ENCODE measurements at places on chromosomes 16 and 17.

GRCh38 chr16:50547340-50548124, 664 bp upstream of the NKD1 start:
- DNase-seq = no peak

GRCh38 chr16:76681296-76681695, 404.1 kb downstream of the CNTNAP4 start:
- no peak for DNase-seq

GRCh38 chr17:10741416-10742135, 11.8 kb upstream of the TMEM220 start:
- no peak for DNase-seq

DNA sequence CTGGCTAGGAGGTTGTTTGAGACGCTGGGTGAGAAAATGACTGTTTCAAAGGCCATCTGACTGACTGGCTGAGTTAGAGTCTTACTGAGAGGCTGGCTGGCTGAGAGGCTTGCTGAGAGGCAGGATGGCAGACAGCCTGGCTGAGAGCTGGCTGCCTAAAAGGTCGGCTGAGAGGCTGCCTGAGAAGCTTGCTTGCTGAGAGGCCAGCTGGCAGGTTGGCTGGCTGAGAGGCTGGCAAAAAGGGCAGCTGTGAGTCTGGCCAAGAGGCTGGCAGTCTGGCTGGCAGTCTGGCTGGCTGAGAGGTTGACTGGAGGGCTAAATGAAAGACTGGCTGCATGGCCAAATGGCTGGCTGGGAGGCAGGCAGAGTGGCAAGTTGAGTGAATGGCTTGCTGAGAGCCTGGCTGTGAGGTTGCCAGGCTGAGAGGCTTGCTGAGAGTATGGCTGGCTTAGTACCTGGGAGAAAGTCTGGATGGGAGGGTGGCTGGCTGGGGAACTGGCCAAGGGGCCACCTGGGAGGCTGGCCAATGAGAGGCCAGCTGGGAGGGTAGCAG, 35.3 kb upstream of the ACSM2B start:
- no peak for DNase-seq

GRCh38 chr17:46943501-46944393, 20.8 kb downstream of the GOSR2 start:
- peak; percentile 60 for DNase-seq

DNA sequence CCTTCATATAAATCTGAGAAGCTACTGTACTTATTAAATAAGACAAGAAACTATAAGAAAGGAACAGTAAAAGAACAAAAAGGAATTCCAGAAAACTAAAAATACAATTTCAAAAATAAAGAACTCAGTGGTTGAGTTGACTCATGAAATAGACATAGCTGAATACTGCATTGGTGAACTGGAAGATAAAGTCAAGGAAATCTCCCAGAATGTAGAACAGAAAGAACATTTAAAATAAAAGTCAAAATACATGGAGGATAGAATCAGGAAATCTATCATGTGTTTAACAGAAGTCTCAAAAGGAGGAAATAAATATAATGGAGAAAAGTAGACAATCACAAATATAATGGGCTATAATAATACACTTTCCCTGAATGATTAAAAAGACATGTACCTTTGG, 136.4 kb upstream of the PMFBP1 start:
- no peak for DNase-seq

GRCh38 chr17:77634710-77635109, 323.8 kb upstream of the TNRC6C start:
- DNase-seq = no peak

- no peak for DNase-seq
These were observed 16.5 kb downstream of the GLP2R start for GRCh38 chr17:9842057-9842758.

DNA sequence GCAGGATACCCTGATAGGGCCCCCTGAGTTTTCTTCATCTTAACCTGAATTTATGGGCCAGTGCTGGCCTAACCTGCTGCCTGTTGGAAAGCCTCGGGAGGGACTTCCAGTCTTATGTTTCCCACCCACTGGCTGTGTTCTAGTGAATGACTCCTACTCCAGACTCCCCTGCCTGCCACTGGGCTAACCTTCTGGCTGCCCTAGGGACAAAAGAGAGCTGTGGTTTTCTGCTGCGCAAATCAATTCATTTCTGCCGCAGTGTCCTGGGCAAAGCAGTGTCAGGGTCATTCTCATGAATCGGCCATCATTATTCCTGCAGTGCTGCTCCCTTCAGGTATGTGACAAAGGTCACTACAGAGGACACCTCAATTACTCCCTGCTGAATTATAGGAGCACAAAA, 386.2 kb downstream of the UTP18 start:
- no peak for DNase-seq

- no peak for DNase-seq
These were observed 21.9 kb downstream of the PARN start for GRCh38 chr16:14608111-14608566.

- DNase-seq = peak; percentile 36
These were observed 103.8 kb downstream of the RAB11FIP4 start for GRCh38 chr17:31495022-31495885.

DNA sequence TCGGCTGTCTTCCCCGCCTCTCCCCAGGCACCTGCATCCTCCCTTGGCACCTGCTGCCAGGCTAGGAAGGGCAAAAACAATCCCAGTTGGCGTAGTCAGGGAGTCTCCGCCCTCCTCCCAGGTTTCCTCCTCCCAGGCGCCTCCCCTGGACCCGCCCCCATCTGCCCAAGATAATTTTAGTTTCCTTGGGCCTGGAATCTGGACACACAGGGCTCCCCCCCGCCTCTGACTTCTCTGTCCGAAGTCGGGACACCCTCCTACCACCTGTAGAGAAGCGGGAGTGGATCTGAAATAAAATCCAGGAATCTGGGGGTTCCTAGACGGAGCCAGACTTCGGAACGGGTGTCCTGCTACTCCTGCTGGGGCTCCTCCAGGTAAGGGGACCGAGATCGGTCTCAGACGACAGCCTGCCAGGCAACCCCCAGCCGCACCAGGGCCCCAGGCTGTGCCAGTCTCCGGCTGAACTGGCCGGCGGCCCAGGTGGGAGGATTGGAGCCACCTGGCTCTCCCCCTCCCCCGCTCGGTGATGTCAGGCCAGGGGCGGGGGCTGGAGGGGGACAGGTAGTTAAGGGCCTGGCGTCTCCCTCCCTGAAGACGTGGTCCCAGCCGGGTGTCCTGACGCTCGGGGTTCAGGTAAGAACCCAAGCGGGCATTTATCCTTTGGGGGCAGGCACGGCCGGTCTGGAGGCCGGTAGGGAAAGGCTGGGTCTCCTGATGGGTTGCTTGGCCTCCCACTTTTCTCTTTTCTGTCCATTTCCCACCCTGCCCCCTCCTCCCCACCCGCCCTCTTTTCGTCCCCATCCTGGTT, at the start of gene GRB7:
Gene GRB7, plus strand, starts transcription at position 179 of the 808 bp plus-strand sequence. CDS start 4,364 bp downstream, outside the sequence.
- DNase-seq = no peak

DNA sequence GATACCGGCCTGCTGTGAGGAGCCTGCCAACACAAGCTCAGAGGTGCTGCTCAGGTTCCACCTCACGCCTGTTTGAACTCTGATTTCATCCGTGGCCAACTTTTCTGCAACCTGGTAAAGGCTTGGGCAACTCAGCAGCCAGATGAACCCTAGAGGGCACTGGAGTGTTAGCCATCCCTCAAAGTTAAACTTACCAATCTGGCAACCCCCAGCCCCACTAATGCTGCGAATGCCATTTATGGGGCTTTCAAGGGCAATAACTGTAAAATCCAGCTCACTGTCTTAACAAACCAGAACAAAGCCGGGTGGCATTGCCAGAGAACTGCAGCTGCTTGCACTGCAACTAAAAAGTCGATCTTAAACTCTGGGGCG, 105.5 kb downstream of the AXIN2 start:
- DNase-seq = peak; percentile 56

GRCh38 chr17:38898812-38899348, 26.5 kb upstream of the LASP1NB start:
- no peak for DNase-seq

DNA sequence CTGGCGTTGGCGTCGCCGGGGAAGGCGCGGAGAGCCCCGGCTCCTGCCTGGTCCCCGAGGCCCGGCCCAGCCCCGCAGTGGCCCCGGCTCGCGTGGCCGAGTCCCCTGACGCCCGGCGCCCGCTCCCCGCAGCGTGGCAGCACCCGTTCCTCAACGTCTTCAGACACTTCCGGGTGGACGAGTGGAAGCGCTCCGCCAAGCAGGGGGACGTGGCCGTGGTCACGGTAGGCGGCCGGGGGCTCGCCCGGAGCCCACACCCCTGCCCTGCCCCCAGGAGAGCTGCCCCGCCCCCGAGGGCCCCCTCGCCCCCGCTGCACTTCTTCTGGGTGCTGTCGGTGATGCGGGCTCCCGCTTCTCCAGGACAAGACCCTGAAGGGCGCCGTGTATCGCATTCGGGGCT, 466 bp downstream of the WDR90 start:
- no peak for DNase-seq

- DNase-seq = no peak
These were observed 10.4 kb downstream of the CEP131 start for GRCh38 chr17:81212365-81212764.

DNA sequence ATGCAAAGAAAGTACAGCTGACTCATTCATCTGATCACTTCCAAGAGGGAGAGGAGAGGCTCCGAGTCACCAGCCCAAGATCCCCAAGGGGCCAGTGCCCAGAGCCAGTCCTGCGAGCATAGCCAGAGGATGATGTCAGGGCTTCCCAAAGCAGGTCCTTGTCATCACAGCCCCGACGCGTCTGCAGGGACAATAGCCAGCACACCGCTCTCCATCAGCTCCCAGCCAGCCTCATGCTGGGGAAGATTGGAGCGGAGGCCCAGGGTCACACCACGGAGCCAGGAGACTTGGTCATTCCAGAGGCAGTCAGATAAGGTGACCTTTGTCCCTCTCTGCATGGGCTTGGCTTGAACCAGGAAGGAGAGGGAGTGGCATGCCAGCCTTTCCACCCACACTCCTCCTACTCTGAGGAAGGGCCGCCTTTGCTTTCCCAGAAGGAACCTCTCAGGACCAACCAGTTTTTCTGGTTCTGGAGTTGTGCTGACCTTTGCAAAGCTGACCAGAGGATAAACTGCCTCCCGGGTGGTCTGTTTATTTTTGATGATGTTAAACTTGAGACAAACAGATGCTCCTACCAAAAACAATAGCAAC, 58.3 kb upstream of the ARHGAP44 start:
- DNase-seq = no peak

DNA sequence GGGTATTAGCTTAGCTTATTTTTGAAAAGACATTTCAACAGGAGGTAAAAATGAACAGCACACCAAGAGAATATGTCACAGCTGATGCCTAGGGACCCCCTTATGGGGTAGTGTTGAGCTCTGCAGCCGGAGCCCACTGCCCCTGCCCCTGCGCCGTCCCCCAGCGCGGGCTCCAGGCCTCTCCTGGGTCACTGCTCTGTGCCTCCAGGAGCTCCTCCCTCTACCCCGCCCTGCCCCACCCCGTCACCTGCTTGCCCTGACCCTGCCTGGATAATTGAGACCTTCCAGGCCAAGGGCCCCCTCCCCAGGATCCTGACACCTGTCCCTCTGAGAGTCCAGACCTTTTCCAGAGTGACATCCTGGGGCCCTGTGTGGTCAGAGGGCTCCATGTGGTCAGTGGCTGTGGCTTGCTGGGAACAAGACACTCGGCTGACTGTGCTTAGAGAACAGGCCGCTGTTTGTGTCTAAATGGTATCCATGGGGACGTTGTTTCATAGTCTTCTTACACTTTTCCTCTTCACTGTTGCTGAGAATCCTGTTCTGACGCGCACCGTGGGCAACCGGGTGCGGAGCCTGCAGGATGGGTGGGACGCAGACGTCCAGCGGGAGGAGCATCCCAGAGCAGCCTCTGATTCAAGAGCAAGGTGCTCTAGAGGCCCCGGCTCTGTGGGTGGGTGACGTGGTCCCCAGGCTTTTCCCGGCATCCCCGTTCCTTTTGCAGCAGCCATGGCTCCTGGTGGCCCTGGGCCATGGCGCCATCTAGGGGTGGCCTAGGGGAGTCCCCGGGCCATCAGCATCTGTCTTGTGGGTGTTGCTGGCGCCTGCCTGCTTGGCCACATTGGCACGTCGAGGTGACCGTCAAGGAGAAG, 20.0 kb upstream of the WFIKKN1 start:
- no peak for DNase-seq

DNA sequence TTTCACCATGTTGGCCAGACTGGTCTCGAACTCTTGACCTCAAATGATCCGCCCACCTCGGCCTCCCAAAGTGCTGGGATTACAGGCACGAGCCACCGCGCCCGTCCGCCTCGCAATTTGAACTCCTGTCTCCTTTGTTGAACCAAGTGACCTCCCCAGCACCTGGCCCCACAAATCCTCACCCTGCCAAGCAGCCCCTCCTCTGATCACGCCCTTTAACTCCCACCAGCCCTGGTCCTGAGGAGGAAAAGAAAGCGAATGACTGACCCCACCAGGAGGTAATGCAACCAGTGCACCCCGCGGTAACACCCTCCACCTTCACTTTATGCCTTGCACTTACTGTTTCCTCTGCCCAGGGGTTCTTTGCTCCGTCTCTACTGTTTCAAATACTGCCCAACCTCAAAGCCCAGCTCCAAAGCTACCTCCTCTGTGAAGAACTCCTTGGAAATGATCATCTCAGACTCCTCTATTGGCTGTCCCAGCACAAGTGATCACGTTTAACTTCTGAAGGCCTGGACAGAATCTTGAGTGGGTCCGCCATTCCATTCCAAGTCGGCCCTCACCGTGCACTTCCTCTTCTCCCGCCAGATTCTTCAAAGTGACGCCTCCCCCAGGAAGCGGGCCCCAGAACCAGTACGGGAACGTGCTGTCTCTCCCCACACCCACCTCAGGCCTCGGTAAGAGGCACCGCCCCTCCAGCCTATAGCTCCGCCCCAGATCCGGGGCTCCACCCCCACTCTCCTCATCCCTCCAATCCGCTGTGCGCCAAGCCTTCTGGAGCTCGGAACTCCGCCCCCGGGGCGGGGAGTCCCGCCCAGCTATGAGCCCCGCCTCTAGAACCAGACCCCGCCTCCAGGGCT, 4.4 kb downstream of the CD19 start:
- DNase-seq = peak; percentile 76

DNA sequence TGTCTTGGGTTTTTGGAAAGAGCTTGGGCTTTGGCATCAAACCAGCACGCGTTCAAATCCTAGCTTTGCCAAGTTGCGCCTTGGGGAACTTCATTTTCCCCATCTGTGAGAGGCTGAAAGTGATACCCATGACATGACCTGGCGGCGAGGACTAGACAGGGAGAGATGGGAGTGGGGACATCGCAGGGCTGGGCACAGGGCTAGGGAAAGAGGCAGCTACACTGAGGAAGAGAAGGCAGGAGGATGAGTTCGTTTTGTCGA, 202.9 kb downstream of the IRF8 start:
- no peak for DNase-seq

- DNase-seq = no peak
These were observed 5.9 kb downstream of the CYGB start for GRCh38 chr17:76531486-76532038.

- no peak for DNase-seq
These were observed 131.5 kb upstream of the MON1B start for GRCh38 chr16:77059446-77059845.

GRCh38 chr17:413706-414380, 61.2 kb upstream of the RPH3AL start:
- no peak for DNase-seq

- no peak for DNase-seq
These were observed 39.7 kb downstream of the PIK3R5 start for GRCh38 chr17:8925808-8926207.

Measured in right forelimb (tissue), 1 donor.